ENCODE measurements at places on chromosomes 7 and 10.

- DNase-seq: peak; percentile 54
Observed at GRCh38 chr7:84614821-84615501, 420.4 kb upstream of the SEMA3A start.

DNA sequence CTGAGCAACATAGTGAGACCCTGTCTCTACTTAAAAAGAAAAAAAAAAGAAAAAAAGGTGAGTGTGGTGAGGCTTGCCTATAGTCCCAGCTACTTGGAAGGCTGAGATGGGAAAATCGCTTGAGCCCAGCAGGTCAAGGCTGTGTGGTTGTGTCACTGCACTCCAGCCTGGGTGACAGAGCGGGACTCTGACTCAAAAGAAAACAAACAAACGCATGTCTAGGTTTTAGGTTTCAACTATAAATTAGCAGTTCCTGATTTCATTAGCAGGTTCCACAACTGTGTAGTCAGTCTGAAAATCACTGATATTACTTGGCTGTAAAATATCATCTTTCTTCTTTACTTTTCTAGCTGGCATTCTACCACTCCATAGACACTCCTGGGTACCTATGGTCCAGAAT, 155.7 kb upstream of the HGF start:
- no peak for DNase-seq

GRCh38 chr10:74738985-74739567, 87.3 kb upstream of the KAT6B start:
- DNase-seq: peak; percentile 45

DNA sequence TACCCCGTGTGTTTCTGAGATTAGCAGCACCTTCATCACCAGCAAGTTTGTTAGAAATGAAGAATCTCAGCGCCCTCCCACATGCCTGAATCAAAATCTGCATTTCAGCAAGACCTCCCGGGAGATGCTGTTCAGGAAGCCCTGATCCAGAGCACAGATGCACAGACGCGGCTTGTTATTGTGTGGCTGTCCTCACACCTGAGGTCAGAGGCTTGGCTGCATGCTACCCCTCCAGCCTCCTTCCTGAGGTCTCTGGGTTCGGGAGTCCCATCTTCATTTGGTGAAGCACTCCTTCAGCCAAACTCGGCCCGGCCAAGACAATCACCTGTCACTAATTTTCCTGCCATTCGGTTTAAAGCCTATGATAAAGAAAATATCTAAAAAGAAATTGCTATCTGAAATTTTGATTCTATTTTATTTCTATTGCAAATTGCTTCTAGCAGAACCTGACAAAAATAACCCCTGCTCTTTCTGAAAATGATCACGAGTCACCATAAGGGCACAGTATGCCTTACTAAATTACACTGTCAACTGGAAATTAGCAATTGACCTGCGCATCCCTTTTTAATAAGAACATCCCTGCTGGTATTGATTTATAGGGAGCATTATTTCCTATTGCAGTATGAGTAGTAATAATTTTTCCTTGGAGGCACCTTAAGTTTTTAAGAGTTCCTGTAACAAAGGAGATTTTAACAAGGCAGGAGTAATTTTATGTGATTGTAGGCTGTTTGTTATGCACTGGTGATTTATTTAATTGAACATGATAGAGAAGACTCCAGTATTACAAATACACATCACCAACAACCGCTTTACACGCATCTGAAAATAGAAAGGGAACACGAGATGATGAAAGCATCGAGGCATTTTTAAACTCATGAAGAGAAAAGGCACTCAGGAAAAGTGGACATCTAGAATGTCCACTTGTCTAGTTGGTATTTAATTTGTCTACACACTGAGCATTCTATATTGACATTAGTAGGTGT, 49.5 kb downstream of the VSTM2A start:
- no peak for DNase-seq

- no peak for DNase-seq
Observed at GRCh38 chr7:74039337-74039736, 11.4 kb downstream of the ELN start.

GRCh38 chr10:52965938-52966401, 193.4 kb upstream of the MBL2 start:
- no peak for DNase-seq

DNA sequence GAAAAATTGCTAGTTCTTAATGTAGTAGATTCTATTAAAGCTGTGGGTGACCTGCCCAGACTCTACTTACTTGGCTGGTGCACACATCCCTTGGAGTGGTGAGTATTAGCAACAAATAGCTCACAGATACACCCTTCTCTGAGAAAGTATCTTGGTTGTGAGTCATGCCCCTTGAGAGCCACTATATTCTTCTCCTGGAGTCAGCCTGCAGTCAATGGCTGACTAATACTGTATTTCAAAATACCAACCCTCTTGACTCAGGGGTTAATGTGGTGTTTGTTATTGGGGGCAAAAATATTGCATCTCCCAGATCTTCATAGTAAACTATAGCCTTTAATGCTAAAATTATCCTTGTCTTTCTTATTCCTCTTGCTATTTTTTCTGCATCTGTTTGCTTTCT, 354.9 kb downstream of the BMPER start:
- peak; percentile 85 for DNase-seq

GRCh38 chr7:18700147-18700546, 204.6 kb downstream of the HDAC9 start:
- no peak for DNase-seq

DNA sequence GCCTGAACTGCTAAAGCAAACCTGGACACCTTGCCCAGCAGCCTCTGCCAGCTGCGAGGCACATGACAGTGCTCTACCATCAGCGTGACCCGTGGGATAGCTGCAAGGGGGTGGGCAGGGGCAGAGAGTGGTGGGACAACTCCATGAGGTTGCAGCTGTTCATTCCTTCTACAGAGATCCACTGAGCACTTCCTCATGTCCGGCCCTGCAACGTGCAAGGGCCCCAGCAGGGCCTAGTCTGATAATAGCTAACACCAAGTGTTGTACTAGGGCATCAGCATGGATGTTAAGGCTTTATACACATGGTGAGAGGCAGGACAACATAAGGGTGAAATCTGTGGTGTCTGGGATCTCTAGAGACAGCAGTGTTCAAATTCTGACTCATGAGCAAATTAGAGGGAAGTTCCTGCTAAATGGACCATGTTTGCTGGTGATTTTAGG, 14.3 kb downstream of the NOD1 start:
- no peak for DNase-seq

DNA sequence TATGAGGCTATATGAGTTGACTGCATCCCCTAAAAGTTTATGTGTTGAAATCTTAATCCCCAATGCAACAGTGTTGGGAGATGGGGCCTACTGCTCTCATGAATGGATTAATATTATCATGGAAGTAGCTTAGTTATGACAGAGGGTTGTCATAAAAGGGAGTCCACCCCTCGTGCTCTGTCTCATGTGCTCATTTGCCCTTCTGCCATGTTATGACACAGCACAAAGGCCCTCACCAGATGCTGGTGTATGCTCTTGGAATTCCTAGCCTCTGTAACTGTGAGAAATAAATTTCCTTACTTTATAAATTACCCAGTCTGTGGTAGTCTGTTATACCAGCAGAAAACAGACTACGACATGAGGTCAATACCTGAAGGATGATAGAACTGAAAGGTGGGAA, 17.6 kb upstream of the PANK1 start:
- no peak for DNase-seq

DNA sequence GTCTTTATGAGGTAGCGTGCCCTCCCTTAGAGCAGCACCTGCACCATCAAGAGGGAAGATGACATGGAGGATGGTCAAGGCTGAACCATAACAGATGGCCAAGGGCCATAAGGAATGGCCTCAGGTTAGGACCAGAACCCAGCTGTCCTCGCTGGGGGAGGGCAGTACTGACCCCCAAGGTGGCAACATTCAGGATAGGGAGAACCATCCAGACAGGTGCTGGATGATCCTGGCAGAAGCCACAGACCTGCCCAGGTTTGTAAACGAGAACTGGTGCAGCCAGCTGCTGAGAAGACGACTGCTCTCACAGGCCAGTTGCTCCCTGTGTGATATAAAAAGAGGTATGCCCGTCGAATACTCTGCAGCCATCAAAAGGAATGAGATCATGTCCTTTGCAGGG, 320.4 kb downstream of the GLRX3 start:
- no peak for DNase-seq

GRCh38 chr10:21602313-21602712, 68.3 kb downstream of the MLLT10 start:
- DNase-seq: no peak

DNA sequence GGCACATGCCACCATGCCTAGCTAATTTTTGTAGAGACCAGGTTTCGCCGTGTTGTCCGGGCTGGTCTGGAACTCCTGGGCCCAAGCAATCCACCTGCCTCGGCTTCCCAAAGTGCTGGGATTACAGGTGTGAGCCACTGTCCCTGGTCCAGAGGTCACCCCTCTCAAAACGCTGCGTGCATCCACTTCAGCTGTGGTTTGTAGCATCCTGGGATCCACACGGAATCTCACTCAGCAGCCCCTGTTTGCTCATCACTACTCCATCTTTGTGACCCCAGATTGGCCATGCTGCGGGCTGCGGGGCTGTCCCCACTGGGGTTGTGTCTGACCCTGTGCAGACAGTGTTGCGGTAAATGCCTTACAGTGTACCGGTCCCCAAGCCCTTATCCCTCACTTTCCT, 3.5 kb downstream of the INPP5A start:
- DNase-seq: no peak

- DNase-seq: no peak
Observed at GRCh38 chr7:71350680-71351079, 218.7 kb downstream of the GALNT17 start.

- DNase-seq: no peak
Observed at GRCh38 chr7:27172315-27172774, 1.8 kb downstream of the HOXA10 start.

DNA sequence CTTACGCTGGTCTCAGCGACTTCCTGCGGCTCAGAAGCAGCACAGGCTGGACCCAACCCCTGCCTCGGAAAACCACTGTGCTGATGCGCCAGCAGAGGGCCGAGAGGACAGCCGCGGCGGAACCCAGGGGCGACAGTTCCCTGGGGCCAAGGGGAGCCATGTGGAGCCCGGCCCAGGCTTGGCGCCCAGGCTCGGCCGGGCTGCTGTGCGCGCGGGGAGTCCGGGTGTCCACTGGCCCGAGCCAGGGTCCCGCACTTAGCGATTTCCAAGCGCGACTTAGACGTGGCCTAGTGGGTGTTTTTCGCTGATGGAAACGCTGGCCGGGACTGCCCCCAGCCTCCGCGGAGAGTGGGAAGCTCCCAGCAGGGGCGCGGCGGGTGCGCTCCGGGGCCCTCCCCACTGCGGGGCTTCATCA, 18.6 kb upstream of the ZNF32 start:
- DNase-seq: peak; percentile 44

GRCh38 chr10:132974886-132975830, 32.8 kb upstream of the CFAP46 start:
- peak; percentile 17 for DNase-seq

DNA sequence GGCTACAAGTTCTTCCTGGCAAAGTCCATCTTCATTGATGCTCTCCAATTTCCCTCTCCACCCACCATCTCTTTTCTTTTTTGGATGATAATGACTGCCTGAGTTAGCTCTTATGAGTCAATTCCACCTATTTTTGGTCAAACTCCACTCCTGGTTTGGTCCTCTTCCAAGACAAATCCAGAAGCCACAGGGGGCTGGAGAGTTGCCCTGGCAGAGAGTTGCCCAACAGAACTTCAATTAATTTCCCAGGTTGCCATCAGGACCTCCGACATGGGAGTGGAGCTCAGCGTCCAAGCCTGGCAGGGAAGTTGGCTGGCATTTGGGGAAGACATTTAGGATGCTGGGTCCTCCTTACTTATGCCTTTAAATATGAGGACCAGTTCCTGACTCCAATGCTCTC, 29.2 kb upstream of the KCNMA1 start:
- DNase-seq: no peak

- DNase-seq: no peak
Observed at GRCh38 chr10:69976795-69977546, 75.7 kb upstream of the MACROH2A2 start.

- peak; percentile 67 for DNase-seq
Observed at GRCh38 chr10:7945469-7946187, 108.9 kb upstream of the GATA3 start.

- DNase-seq: no peak
Observed at GRCh38 chr10:43250615-43251418, 16.0 kb downstream of the RASGEF1A start.

GRCh38 chr7:108149908-108150307, 19.7 kb upstream of the LAMB4 start:
- peak; percentile 19 for DNase-seq

- peak; percentile 19 for DNase-seq
Observed at GRCh38 chr7:44221231-44221791, 20.5 kb downstream of the YKT6 start.

GRCh38 chr10:118045837-118046394, 825 bp downstream of the RAB11FIP2 start:
- peak; percentile 45 for DNase-seq

- no peak for DNase-seq
Observed at GRCh38 chr10:126732308-126732707, 61.8 kb upstream of the C10orf90 start.
